ENCODE measurements at places on chromosomes 7 and 10.
A peak's percentile ranks its signal among the peaks of the same experiment; 100 is the strongest.

GRCh38 chr10:93281367-93281720 is 200.8 kb downstream of the MYOF start:
- DNase-seq = no peak

DNA sequence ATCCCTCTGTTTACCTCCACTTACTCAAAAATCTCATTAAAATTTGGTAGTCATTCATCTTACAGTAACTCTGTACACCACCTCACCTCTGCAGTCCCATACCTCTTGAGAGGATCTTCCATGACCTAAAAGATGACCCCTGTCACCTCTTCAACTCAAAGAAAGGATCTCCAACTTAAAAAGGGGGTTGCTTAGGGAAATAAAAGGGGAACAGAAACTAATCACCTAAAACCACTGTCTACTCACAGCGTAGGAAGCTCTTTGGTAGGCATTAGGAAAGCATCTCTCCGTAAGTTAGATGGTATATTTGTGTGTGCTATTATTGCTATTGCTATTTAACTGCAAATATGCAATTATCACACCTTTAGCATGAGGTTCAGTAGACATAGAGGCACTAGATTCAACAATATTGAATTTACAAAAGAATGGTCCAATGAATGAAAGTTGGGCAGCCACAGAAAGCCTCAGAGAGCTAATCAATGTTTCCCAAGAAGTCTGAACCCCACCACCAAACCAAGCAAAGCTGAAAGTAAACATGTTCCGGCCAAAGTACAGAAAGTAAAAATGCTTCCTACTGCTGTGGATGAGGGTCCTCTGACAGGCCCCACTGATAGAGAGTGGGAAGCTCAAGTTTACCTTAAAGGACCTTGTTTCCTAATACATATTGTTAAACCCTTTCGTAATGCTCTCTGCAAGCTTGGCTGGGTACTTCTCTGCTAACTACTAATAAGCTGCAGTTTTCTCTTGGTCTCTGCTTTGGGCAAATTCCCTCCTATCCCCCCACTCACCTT is 105.8 kb downstream of the GRM8 start:
- no peak for DNase-seq

DNA sequence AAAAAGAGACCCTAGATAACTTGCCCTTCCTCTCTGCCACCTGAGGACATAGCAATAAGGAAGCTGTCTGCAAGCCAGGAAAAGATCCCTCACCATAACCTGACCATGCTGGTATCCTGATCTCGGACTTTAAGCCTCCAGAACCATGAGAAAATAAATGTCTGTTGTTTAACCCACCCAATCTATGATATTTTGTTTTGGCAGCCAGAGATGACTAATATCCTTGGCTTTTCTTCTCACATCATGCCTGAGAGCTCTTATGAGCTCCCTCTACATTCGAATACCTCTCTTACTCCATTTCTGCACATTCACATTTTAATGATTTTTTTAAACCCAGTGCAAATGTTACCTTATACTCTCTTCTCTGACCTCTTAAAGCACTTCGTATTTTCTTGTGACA is 214.0 kb upstream of the CHRM2 start:
- no peak for DNase-seq

- no peak for DNase-seq
Measured at GRCh38 chr7:152076324-152076821, 50.9 kb downstream of the GALNT11 start.

GRCh38 chr10:24382596-24382978 is 173.6 kb downstream of the KIAA1217 start:
- DNase-seq = no peak

DNA sequence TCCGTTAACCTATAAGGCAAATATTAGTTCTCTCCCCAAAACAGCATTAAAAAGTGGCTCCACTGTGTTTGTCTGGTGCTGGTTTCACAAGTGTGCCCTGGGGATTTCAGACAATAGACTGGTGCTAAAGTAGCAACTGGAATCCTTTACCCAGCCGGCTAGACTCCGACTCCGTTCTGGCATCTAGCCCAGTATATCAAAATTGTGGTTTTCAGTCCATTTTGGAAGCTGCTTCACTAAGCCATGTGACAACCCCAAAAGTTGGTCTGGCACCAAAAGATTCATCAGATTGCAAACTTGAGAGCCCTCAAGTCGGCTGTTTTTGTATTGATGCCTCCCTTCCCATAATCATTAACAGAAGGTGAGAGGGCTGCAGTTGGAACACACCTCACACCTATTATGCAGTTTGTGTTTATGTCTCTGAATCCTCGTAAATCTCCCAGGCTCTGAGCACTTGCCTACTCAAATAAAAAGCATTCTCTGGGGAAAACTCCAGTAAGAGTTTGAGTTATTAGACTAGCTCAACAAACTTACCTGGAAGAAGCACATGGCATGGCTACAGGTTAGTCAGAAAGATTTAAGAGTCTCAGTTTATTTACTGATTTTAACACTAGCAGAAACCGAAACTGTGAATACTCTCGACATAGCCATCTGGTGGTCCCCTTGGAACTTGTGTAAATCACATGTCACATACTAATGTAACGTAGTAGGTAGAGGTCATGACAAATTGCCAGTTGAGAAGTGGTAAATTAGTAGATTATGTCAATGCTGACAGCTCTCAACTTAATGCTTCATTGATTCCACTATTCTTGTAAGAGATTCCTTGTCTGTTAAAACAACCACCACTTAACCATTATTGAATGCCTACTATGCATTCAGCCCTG is 14.8 kb upstream of the WNT16 start:
- no peak for DNase-seq

DNA sequence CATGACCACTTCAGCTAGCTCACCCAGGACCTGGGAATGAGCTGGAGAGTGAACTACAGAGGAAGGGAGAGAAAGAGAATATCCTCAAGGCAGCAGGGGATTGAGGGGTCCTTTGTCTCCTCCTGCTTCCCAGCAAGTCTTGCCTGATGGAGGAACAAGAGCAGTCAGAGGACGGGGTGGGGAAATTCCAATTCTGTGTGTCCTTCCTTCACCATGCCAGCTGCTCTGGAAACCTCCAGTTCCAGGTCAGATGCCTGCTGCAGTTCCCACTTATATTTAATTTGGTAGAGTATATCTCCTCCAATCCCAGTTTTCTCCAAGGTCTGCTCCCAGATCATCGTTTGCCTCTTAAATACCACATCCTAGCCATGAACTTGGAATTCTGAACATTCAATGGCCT is 21.4 kb upstream of the LEP start:
- DNase-seq = peak; percentile 18

- no peak for DNase-seq
Measured at GRCh38 chr10:24544776-24545175, 178.9 kb downstream of the ARHGAP21 start.

GRCh38 chr7:148334959-148335577 is 255.5 kb upstream of the C7orf33 start:
- DNase-seq = no peak

- DNase-seq = no peak
Measured at GRCh38 chr10:132095403-132096113, 29.8 kb downstream of the JAKMIP3 start.

DNA sequence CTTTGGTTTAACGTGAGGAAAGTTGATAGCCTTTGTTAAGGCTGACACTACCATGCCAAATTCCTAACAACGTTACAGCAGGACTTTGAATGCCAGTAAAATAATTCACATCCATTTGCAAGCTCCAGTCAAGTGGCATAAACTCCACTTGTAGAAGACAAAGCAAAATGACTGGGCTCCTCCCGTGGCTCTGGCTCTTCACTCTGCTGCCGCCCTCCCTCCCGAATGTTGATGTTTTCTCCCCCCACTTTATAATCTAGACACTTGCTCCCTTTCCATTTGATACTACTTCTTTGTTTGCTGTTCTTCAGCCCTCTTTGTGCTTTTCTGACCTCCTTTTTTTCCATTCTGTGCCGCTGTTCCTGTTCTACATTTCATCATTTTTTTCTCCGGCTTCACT is 22.8 kb upstream of the ITGB8 start:
- no peak for DNase-seq

GRCh38 chr10:97090035-97090434 is 95.7 kb downstream of the SLIT1 start:
- DNase-seq = no peak

DNA sequence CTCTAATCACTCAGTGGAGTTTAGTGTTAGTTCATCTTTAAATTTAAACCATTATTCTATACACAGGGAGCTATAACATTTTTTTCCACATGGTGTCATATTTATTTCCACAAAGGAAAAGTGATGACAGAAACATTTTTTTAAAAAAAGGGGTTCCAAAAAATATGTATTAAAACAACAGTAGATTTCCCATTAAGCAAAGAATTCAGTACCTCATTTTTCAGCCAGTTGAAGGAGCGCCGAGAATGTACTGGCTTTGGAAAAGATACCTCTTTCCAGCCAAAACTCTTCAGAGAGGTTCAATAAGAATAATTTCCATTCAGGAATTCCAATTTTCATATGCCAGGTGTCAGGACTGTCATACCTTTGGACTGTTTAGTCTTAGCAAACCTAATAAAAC is 250.5 kb upstream of the MEOX2 start:
- DNase-seq = no peak

GRCh38 chr10:1375346-1376170 is 319.4 kb downstream of the WDR37 start:
- no peak for DNase-seq

DNA sequence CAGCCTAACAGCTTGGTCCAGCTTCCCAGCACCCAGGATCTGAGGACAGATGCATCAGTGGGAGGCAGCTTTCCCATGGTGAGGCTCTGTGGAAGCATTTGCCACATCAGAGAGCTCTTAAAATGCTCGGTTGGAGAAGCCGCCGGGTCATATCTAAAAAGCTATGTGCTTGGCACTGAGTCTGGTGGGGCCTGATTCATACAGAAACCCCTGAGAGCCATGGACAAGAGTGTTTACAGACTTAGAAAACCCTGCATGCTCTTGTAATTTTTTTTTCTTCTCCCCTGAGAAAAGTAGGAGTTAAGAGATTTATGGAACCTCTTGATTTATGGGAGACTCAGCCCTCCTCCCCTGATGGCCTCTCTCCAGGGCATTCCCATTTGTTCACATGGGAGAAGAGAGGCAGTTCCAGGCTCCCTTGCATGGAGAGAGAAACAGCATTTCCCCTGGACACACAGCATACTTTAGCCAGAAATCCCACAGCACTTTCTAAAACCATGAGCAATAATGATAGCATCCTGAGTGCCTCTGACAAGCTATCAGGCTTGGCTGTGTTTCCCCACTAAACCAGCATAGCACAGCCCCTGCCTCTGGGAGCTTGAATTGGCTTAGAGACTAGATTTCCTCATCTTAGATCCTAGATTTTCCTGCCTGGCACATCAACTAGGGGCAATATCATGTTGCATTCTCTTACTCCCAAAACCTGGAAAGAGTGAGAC is 322.1 kb upstream of the AUTS2 start:
- DNase-seq = no peak

- no peak for DNase-seq
Measured at GRCh38 chr10:44635176-44635575, 250.3 kb upstream of the CXCL12 start.

DNA sequence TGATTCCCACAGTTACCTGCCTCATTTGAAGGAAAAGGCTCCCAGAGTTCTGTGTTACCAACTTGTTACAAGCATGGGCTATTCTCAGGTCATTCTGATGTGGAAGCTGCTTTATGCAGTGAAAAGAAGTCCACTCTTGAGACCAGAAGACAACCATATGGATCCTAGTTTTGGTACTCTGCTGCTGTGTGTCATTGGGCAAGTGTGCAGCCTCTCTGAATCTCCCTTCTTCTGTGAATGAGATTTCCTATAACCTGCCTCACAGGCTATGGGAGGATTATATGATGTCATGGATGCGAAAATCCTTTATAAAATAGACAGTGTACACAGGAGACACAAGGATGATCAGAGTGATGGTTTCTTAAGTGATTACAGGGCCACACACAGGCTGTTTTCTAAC is 166.1 kb downstream of the ARID5B start:
- DNase-seq = no peak

- no peak for DNase-seq
Measured at GRCh38 chr10:45432700-45433472, 58.9 kb downstream of the ALOX5 start.

DNA sequence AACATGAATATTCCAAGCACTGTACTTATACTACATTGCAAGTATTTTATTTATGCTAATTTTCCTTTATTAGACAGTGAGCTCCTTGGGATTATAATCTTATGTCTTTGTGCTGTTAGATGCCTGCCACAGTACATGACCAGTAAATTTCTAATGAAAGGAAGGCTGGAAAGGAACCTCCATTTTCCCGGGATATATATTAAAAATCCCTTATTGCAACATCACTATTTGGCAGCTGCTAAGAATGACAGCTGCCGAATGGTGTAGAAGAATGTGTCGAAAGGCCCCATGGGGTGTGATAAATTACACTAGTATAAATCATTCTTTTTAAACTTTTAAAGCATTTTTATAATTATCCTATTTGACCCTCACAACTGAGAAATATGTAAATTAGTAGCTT is 59.1 kb downstream of the TFAM start:
- no peak for DNase-seq

DNA sequence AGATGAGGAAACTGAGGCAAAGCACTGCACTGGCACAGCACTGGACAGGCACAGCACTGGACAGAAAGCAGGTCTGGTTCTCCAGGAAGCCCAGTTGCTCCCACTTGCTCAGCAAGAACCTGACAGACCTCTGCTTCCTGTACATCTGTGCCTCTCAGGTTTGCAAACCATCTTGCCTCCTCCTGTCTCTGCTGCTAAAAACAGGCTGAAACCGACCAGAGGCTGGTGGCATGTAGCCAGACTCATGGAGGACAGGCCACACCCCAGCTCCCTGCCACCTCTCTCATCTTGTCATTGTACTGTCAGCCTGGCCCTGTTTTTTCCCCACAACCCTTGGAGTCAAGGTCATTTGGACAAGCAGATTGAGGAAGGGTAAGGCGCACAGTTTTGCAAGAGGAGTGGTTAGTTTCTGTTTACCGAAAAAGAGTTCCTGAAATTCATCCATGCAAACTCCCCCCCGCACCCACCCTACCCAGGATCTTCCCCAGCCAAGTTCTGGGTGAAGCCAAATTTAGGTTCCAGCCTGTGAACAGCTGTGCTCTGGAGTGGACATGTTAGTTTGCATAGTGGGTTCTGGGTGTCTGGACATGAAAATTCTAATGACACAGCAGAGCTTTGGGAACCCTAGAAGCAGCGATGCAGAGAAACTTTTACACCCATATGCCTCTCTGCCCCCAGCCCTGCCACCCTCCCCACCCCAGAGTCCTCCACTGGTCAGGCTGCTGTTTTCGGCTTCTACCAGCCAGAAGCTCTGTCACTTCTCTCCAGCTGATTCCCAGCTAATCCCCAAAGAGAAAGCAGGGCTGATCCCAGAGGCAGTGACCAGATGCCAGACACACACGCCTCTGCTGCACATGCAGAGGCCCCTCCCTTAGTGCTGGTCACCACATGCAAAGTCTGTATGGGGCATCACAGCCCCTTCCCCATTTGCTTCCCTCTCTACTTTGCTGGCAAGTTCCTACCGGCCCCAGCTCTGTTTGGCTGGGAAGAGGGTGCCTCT is 8.5 kb upstream of the C10orf105 start:
- DNase-seq = peak; percentile 74

DNA sequence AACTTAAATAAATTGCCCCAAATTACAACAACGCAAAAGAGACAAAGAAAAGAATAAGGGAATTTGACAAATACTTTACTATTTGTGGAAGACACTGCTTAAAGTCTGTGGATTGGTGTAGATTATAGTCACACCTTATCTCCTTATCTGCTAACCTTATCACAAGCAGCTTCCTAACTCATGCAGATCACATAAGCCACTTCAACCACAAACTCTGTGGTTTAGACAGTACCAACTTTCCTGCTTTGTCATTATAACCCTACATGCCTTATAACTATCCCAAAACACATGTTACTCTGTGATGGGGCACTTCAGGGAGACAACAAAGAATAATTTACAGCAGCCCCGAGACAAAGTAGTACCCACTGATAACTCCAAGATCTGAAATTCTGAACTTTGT is 41.5 kb upstream of the PPP3CB start:
- DNase-seq = no peak

Measured in inflammatory macrophage (primary cell).